ENCODE measurements at places on chromosomes 4 and X.

DNA sequence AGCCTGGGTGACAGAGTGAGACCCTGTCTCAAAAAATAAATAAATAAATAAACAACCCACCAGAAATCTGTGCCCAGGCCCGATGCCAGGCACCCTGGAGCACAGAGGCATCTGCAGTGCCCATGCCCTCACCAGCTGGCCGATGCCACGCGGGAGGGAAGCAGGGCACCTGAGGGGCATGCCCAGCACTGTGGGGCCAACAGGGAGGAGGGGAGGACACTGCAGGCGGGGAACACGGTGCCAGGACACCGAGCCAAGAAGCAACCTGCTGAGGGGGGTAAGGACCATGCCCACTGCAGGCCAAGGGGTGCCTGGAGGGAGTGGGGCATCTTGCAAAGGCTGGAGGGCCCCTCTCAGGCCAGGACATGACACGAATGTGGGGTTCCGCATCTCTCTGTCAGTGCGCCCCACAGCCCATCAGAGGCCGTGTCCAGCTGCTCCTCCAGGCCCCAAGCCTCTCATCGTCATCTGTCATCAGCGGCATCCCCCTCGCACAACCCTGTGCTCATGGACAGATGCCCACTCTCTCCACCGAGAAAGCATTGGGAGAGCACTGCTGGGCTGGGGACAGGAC is 13.3 kb upstream of the DUSP9 start:
- no peak for DNase-seq

- no peak for DNase-seq
Observed at GRCh38 chr4:3401436-3402171, 40.2 kb upstream of the HGFAC start.

DNA sequence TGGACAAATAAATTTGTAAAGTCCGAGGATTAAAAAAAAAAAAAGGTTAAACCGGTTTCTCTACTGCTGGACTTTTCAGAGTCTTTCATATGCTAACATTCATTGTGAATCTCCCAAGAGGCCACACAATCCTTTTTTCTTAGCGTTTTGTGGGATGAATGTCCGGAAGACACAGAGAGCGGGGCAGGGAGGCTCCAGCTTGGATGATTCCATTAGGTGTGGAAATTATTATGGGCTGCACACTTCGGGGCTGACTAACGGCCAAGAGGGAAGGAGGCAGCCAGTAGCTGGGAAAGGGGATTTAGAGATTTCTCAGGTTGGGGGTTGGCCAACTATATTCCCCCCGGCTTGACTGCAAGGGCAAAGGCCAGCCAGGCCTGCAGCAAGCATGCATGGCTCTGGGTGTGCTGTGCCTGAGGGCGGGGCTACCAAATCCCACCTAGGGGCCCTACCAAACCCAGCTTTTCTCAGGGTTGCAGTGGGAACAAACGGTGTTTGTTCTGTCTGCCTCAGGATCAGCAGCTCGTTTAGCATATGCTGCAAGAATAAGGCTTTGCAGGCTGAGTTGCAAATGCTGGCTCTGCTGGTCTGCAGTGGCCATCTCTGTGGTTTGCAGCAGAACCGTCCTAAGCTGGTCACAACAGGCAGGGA is 28.6 kb downstream of the NYX start:
- no peak for DNase-seq

- DNase-seq, result no peak
Observed at GRCh38 chr4:85901500-85901899, 426.6 kb downstream of the ARHGAP24 start.

DNA sequence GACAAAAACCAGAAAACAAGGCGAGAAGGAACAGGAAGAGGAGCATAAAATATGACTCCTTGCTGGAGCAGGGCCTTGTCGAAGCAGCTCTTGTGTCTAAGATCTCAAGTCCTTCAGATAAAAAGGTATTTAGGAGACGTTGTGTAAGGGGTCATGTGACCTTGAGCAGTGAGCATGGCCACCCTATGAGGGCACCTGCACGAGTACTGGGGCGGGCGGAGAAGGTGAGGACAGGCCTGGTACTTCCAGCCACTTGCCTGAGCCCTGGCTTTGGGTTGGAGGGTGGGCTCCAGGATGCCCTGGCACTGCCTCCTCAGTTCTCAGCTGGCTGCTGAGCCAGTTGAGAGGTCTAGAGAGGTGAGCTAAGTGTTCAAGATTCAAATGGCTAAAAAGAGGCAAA is 29.9 kb downstream of the NSD2 start:
- no peak for DNase-seq

- DNase-seq, result no peak
Observed at GRCh38 chr4:137774501-137774900, 242.2 kb upstream of the PCDH18 start.

DNA sequence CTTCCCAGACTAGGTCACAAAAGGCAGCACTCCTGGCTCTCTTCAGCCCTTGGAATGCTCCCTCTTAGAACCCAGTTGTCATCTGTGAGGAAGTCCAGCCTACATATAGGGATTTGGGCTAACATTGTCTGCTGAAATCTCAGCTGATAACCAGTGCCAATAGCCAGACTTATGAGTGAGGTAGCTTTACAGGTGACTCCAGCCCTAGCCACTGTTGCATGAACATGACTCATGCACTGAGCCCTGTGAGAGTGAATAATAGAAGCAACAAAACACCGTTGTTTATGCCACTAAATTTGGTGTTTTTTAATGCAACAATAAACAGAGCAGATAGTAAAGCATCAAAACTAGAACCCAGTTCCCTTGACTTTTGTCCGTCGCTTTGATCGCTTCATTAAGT is 433.2 kb downstream of the STIM2 start:
- DNase-seq, result no peak

DNA sequence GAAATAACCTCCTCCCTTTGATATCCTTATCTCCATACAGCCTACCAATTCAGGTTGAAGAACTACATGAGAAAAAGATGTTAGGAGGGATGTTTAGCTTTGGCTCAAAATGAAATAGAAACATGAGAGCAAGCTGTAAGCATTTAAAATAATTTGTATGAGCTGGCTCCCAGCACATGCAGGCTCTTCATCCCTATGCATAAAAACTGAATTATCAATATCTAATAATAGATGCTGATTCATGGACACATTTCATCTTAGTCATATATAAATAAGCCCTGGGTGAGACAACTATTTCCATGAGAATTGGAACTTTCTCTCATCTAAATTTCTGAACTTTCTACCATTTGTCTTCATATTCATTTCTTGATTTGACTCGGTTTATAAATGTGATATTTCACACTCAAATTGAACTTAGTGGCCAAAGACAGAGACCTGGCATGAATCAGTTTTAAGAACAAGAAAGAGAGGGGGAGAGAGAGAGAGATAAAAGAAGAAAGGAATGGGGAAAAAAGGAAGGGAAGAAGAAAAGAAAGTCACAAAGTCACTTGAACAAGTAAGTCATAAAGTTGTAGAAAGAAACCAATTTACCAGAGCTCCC is 48.9 kb upstream of the GPR174 start:
- no peak for DNase-seq

DNA sequence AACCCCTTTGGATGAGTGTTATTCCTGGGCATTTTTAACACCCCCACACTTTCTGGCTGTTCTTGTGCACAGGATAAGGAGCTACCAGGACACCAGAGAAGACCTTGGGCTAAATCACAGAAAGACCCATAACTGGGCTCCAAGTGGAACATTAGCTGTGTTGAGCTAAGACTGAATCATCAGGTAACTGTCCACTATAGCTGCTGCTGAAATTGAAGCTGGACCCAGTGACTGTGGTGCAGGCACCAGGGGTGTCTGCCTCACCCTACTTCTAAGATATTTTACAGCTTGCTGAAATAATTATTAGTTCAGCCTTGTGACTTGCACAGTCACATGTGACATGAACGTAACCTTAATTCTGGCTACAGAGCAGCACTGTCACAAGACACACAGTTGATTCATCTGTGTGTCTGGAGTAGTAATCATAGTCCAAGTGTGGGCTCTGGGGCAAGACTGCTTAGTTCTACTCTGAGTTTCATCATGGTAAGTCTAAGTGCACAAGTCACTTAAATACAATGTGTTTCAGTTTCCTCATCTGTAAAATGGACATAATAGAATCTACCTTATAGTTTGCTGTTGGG is 127.4 kb downstream of the SLC39A8 start:
- no peak for DNase-seq

- no peak for DNase-seq
Observed at GRCh38 chr4:105184316-105184980, 37.8 kb downstream of the TET2 start.

All from stimulated activated CD4-positive, alpha-beta T cell treated with anti-CD3 and anti-CD28 coated beads, Interleukin-2, amount 100 ng/mL, for 24 hours (primary cell).